ENCODE measurements at places on chromosomes 3 and 15.

DNA sequence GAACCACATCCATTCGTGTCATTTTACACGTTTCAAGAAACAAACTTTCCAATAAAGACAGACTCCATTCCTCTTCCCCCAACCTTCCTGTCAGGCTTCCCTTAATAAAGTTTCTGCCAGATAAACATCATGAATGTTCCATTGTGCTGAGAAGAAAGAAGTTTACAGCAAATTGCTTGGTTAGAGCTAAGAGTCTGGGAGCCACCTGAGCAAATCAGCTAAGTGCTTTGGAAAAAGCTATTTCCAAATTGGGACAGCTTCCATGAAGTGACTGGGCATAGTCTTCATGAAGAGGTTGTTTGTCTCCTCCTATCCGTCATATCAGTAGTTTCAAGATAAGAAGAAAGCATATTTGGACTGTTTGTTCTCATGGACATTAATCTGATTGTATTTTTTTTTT lies 77.0 kb downstream of the MAGI1 start:
- DNase-seq: no peak

GRCh38 chr15:62561571-62561970 lies 396.5 kb upstream of the C2CD4B start:
- DNase-seq: no peak

- DNase-seq: no peak
These were observed 19.5 kb upstream of the THRB start for GRCh38 chr3:24514119-24514518.

DNA sequence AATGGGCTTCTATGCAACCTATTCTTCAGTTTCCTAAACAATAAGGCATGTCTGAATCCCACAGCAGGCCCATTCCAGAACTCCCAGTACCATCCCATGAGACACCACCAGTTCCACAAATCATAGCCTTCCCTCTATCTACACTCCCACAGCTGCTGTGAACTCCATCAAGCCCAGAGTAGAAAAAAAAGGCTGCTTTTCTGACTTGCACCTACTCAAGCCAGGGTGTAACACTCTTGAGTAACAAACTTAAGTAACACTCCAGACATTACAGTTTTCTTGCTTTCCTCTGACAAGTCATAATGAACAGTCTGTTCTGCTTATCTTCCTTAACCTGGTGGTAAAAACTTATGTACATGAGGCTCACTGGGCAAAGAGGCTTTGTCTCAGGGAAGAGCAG lies 283.1 kb downstream of the NFKBIZ start:
- no peak for DNase-seq

GRCh38 chr15:79883579-79884203 lies 13.1 kb downstream of the MTHFS start:
- DNase-seq: no peak

GRCh38 chr3:155303540-155304097 lies 10.1 kb upstream of the STRIT1 start:
- DNase-seq: no peak

DNA sequence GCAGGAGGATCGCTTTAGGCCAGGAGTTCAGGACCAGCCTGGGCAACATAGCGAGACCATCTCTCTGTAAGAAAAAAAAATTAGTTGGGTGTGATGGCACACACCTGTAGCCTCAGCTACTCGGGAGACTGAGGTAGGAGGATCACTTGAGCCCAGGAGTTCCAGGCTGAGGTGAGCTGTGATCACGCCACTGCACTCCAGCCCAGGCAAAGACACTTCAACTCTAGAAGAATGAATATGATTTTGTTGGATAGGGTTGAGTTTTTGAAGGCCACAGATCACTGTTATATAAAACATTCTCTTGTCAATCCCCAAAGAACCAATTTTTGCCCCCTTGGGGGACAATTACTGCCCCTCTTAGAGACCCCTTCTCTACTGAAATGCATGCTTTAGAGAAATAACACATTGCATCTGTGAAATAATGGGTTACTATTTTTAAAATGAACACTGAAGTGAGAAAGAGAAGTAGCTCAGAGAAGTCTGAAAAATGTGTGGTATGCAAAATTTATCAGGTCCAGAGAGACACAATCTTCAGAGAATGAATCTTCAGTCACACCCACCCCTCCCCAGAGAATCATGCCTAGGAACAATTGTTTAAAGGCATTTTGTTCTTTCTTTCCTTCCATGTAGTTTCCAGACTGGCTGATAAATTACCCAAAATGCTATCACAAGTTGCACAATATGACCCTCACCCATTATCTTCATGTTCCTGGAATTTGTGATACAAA lies 42.7 kb downstream of the METTL6 start:
- DNase-seq: no peak

DNA sequence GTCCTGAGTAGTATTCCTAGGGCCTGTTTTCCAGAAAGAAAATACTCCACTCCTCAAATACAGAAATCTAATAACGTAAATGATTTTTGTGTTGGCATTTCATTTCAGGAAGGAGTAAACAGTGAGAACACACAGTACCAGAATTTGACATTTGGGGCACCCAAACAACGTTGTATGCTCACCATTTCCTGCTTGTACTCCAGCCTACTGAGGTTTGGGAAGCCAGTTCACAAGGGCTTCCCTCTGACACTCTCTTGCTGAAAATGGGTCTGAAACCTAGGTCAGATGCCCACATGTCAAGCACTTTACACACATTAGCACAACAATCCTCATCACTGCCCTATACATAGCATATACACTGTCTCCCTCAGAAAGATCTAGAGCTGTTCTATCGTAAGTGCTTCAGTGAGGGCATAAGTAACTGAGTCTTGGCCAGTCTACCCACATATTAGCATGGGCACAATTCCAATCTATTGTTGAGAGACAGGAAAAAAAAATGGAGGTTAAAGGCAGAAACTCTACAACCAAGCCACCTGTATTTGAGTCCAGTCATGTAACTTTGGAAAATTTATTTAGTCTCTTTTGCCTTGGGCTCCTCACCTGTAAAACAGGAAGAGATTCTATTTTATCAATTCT lies 43.5 kb upstream of the RSL24D1 start:
- DNase-seq: no peak

DNA sequence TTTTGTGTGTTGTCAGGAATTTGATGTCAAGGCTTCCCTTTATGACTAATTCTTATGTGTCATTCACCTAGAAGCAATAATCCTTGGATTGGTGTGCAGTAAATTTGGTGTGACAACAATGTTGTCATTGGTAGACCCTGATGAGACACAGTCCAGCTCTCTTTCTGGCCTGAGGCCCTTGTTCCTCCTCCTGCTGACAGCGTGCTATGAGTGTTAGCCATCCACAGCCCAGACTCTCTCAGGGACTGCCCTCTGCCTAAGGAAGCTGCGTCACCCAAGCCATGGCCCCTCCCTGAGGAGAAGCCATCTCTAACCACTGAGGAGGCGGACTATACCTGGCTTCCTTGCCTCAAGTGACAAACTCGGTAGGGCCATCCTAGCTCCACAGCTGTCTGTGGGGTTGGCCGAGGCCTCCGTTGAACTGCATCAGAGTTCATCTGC lies 13.3 kb upstream of the TM4SF1 start:
- no peak for DNase-seq

GRCh38 chr3:77935418-77935817 lies 895.5 kb downstream of the ROBO2 start:
- no peak for DNase-seq

DNA sequence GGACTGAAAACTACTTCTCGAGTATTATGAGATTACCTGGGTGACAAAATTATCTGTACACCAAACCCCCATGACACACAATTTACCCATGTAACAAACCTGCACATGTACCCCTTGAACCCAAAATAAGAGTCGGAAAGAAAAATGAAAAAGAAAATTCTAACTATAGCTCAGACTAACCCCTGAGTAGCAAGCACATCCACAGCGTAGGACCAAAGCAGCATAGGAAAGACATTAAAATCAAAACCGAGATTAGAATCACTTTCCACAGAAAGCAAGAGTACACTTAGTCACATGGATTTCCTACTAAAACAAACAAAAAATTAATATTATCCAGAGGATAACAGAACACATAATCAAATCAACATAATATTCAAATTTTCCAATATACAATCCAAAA lies 6.3 kb upstream of the PIK3CA start:
- no peak for DNase-seq

DNA sequence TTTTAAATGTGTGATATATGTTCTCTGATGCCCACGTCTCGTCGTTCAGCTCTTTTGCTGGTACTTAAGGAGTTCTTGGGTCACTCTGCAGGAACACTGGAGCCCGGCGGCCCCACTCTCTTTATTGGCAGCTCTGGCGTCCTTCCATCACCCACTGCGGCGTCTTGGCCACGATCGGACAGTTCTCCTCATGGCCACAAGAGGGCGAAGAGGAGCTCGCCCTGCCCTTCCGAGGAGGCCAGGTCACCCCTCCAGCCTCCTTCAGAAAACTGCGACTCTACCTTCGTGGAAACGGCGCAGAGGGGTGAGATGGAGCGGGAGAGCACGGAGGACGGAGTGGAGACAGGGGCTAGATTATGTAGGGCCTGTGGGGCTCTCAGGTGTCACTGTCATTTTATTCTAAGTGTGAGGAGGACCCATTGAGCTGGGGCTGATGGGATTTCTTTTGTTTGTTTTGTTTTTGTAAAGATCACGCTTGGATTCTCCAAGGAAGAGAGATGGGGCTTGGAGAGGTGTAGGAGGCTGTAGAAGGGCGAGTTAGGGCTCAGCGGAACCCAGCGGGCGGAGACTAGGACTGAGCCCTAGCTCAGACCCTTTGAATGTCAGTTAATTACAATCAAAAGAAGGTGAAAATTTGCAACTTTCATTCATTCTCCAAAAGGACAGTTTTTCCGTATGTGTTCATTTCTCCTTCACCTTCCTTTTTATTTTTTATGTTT lies 28.0 kb upstream of the GABRA5 start:
- no peak for DNase-seq

- no peak for DNase-seq
These were observed 55.0 kb downstream of the RHCG start for GRCh38 chr15:89441295-89441812.

All from activated CD8-positive, alpha-beta memory T cell treated with anti-CD3 and anti-CD28 coated beads, Interleukin-2, amount 50 U/mL, for 4 hours (primary cell).